ENCODE measurements at places on chromosomes 11 and 22.

- no peak for DNase-seq
Observed at GRCh38 chr22:26127556-26127955, 41.7 kb upstream of the SEZ6L start.

GRCh38 chr11:3164552-3165151, 458 bp downstream of the OSBPL5 start:
- DNase-seq: no peak

DNA sequence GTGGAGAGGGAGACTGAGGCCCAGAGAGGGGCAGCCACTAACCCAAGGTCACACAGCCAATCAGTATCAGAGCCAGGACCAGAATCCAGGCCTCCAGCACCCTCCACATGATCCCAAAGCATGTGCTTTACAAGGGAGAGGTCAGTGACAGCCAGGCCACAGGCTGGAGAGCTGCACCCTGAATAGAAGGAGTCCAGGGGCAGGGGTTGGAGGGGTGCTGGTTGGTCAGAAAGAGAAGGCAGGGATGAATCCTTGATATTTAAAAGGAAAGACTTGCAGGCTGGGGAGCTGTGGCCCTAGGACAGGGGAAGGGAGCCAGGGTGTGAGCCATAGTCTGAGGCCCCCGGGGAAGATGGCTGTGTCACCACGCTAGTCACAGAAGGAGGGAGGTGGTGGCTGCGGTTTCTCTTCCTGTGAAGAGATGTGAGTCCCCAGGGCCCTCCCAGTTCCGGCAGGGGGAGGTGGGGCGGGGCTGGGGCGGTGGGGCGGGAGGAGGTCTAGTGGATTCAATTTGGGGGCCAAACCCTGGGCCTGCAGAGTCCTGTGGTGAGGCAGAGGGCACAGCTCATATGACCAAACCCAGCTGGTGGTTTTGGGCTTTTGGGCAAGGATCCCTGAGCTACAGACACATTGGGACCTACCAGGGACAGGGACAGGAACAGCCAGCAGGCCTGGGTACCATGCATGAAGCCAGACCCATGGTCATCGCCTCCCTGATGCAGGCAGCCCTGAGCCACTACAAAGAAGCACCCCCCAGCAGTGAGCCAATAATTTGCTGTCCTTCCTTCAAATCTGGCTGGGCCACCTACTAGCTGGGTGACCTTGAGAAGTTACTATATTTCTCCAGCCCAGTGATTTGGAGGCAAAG, 14.0 kb downstream of the RAC2 start:
- peak; percentile 82 for DNase-seq

GRCh38 chr11:28346209-28346608, 238.0 kb downstream of the METTL15 start:
- DNase-seq: no peak

DNA sequence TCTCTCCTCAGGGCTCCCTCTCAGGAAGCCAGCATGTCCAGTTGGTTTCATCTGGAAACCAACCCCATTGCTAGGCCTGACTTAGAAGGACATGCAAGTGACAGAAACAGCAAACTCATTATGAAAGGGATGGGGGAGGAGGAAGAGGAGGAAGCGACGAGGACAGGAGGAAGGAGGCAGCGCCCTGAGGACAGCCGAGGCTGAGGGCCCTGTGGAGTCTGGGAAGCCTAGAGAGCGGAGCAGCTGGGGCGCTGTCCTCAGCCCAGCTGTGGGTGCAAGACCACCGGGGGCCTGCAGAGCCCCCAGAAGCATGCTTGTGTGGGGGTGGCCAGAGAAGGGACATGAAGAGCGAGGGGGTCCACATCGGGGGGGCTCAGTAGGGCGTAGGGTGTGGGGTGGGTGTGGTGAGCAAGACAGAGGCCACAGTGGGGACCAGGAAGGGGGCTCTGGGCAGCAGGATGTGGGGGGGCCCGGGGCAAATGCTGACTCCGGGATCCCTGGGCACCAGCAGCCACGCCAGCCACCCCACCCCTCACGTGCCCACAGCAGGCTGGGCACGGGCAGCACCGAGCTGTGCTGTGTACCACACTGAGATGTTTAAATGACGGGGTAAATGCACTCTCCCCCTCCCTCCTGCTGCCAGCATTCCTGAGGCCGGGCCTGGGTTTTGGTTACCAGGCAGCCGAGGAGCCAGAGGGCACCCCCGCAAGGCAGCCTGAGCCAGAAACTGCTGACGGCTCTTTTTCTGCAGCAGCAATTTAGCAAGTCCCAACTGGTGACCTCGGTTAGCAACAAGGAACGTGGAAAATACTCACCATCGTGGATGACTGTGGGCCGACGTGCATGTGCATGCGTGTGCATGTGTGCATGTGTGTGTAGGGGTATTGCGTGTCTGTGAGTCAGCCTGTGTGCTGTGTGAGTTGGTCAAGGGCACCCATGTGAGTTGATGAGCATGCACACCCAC, 82.7 kb upstream of the LINC01488 start:
- no peak for DNase-seq

GRCh38 chr11:5280582-5281102, 10.9 kb upstream of the HBE1 start:
- peak; percentile 70 for DNase-seq

DNA sequence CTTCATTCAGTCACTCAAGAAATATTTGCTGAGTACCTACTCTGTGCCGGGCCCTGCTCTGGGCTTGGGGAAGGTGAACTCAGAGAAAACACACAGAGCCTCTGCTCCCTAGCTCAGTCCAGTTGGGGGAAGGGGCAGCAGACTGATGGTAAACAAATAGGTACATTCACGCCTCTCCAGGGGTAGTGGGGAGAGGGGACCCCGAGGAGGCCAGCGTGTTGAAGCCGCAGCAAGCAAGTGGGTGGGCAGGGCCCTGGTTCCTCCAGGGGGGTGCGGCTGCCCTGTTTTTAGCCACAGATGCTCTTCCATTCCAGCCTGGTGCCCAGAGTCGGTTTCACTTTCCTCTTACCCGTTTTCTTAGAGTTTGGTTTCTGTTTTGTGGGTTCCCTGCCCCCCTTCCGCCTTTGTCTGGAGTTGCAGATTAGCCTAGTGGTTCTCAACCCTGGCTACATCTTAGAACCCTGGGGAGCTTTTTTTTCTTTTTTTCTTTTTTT, 8.7 kb downstream of the DRAP1 start:
- DNase-seq: peak; percentile 79

DNA sequence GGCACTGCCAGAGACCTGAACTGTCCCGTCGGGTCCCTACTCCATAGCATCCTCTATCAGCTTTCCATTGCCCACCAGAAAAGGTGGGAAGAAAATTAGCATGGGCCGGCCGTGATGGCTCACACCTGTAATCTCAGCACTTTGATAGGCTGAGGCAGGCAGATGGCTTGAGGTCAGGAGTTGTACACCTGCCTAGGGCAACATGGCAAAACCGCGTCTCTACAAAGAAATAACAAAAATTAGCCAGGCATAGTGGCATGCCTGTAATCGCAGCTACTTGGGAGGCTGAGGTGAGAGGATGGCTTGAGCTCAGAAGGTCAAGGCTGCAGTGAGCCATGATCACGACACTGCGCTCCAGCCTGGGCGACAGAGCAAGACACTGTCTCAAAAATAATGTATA, 3.5 kb downstream of the SLC25A18 start:
- DNase-seq: no peak

GRCh38 chr11:43699870-43700269, 19.3 kb downstream of the HSD17B12 start:
- DNase-seq: no peak

- DNase-seq: no peak
Observed at GRCh38 chr11:18669219-18669596, 29.4 kb upstream of the TMEM86A start.

DNA sequence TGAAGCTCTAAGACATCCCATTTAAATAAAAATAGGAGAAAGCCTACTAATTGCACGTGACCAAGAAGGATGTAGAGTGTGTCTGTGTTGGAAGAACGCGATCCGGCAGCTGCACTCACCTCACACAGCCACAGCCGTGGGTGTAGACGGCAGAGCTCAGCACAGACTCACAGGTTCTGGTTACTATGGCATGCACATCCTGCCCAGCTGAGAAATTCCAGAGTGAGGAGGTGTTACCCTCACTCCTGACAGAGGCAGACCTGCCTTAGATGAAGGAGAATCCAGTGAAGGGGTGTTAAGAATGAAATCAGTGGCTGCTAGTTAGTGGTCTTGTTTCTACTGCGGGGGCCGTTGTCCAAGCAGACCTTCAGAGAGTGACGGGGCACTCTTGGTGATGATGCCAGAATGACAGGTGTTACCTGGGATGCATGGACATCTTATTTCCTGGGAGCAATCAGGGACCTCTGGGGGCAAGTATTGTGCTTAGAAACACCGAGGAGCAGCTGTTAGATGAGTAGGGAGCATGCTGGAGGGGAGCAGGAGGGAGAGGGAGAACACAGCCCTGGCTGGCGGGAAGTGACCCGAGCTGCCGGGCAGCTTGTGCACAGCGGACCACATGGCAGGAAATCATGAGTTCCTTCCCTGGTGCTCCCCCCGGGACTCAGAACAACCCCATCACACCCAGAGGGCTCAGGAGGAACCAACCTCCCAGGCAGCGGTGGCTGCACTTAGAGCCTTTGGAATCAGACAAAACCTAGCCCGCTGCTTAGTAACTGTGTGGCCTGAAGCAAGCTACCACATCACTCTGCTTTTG, 12.3 kb downstream of the KCNJ5 start:
- DNase-seq: no peak

- DNase-seq: no peak
Observed at GRCh38 chr22:32712644-32713355, 88.7 kb upstream of the TIMP3 start.

DNA sequence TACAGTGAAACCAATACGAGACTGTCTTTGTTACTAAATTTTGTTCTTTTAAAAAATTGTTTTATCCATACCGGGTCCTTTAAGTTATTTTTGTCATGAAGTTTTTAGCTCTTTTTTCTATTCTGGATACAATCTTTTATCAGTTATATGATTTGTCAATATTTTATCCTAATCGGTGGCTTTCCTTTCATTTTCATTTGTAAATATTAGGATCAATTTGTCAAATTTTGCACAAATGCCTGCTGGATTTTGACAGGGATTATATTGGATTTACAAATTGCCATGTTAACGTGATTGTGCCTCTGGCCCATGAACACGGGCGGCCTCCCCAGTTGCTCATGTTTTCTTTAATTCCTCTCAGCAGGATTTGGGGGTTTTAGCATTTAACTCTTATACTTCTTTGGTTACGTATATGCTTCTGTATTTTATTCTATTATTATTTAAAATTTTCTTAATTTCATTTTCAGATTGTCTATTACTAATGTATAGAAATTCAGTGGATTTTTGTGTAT, 20.7 kb upstream of the KRTAP5-6 start:
- DNase-seq: no peak

DNA sequence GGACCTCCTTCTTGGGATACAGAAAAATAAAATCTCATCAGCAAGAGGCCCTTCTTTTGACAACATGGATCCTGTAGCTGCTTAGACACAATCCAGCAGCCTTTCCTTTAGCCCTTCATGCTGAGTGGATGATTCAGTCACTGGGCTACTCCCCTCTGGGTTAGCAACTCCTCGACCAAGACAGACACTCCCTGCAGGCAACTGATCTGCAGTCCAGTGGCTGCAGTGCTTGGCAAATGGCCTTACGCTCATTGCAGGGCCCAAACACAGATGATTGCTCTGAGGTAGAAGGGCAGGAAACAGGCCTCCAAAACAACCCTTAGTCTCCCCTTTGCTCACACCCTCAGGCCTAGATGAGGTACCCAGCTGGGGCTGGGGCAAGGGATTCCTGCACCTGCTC, 73.2 kb upstream of the OPCML start:
- DNase-seq: no peak

DNA sequence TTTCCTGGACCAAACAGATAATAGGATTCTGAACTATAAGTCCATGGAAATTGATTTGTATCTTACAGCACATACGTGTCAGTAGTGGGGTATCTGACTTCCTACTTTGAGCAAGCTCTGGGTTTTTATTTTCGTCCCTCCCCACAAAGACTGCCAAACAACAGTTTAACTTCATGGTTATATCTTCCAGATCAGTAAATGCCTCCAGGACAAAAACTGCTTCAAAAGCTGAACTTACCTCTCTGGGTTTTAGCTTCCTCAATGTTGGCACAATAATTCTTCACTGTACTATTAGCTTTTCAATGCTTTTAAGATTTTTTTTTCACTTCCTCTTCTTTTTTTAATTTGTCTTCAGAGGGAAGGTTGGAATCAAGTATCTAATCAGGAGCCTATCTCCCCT, 4.2 kb upstream of the DPF2 start:
- DNase-seq: no peak

GRCh38 chr22:27512283-27512761, 289.2 kb downstream of the MN1 start:
- no peak for DNase-seq

DNA sequence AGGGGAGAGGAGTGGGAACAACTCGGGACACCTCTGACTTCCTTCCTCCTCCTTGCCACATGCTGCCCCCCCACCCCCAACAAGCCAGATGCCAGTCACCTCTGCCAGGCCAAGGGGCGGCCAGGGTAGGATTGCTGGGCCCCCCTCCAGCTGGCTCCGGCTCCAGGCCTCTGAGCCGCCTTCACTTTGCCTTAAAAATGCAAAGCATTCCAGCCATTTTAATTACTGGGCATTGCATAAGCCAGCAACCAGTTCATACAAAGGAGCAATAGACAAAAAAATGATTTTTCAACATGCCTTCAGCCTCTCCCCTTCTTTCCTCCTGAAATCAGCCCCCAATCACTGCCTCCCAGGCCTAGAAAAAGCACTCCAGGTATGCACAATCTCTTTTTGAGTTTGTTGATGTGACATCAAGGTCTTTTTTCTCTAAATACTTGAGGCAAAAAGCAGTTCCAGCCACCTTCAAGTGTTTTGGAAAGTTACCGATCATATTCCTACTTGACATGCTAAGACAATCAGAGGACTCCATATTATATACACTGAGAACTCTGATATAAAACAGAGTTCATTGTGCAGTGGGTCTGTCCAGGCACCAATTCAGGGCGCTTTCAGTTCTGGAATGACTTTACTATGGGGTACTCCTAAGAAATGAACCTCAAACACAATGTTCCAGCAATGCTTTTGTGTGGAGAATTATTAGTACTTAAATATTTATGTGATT, 12.4 kb upstream of the TIMP3 start:
- no peak for DNase-seq

DNA sequence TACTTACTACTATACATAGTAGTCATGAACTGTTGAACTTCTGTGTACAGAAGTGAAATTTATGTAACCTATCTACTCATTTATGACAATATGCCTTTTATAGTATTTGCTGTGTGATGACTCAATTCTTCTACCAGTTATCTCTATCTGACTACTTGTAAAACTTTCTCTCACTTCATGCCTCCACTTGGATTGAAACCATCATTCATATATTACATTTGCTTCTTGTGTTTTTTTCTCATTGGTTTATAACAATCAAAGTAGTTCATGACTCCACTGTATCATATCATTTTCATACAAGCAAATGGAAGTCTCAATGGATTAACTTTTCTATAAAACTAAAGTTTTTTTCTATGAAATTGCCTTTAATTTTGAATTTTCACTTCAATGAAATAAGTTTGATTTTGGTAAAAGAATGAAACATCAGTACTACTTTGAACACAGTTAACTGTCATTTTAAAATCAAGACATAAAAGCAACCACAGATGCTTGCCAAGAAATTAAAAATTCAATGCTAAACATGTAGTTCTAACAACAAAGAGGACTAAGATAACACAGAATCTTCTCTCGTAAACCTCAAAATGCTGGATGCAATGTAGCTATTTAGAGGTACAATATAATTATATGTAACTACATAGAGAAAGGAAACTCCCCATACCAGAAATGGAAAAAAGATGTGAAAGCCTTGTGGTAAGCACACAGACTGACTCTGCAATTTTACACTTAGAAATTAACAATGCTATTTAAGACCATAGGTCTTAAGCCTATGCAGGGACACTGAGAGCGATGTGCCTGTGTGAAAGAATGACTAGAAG, 27.6 kb upstream of the EXPH5 start:
- DNase-seq: peak; percentile 71

GRCh38 chr11:75270896-75271418, 30.4 kb downstream of the TPBGL start:
- no peak for DNase-seq

Measured in GM12864 (cell line).